ENCODE measurements at places on chromosomes 2 and 18. TPM values are rescaled to one million over a fixed set of nuclear protein-coding genes. Genes with fewer than 3 reads are reported as not detected.

DNA sequence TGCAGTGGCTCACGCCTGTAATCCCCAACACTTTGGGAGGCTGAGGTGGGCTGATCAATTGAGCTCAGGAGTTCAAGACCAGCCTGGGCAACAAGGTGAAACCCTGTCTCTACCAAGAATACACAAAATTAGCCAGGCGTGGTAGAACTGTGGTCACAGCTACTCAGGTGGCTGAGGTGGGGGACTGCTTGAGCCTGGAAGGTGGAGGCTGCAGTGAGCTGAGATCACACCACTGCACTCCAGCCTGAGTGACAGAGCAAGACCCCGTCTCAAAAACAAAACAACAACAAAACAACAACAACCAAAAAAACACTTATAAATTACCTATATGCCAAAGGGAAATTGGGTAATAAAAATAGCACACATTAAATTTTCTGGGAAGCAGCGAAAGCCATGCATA lies 141.6 kb downstream of the HDAC4 start:
- no peaks in the 10 kb centered on the region for H3K36me3 ChIP-seq
- no peak overlapping the region for H3K4me3 ChIP-seq
- no peaks in the 10 kb centered on the region for H3K27me3 ChIP-seq
- no peak for DNase-seq

NMUR1 gene
- 0.28 TPM for polyA plus RNA-seq

GRCh38 chr2:10307561-10308156 lies 5.0 kb downstream of the HPCAL1 start:
- H3K36me3 ChIP-seq = no peaks in the 10 kb centered on the region
- DNase-seq = no peak
- H3K27me3 ChIP-seq = no peaks in the 10 kb centered on the region
- no peak overlapping the region for H3K4me3 ChIP-seq
- H3K27ac ChIP-seq = no peak overlapping the region

- no peak overlapping the region for H3K4me3 ChIP-seq
- DNase-seq = peak; percentile 40
- no peaks in the 10 kb centered on the region for H3K27me3 ChIP-seq
- H3K4me1 ChIP-seq = peaks cover 45% of the 10 kb centered on the region
- no peaks in the 10 kb centered on the region for H3K36me3 ChIP-seq
- peak overlapping the region; percentile 40 for H3K27ac ChIP-seq
Measured at GRCh38 chr2:219111375-219112061, 49.1 kb downstream of the NHEJ1 start.

- no peak overlapping the region for H3K4me3 ChIP-seq
- H3K27me3 ChIP-seq = no peaks in the 10 kb centered on the region
- H3K27ac ChIP-seq = no peak overlapping the region
- DNase-seq = no peak
Measured at GRCh38 chr2:205013586-205013985, 468.3 kb downstream of the PARD3B start.

DNA sequence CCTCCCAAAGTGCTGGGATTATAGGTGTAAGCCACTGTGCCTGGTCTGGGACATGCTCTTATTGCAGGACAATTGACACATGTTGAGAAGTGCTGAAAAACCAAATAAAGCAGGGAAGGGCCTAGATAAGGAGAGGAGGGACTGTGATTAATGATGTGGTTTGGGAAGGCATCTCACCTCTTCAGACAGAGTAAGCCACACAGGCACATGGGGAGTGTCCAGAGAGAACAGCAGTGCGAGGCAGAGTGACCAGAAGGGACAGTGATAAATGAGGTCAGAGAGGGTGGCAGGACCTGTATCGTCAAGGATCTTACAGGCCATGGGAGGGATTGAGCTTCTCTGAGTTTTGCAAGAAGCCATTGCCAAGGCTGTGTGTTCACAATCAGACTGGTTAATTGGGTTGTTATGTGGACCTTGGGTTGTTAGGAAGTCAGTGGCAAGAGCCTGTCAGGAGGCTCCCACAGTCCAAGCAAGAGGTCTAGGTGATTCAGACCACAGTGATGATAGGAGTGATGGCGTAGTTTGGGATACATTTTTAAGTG lies 58.5 kb downstream of the EIF5B start:
- no peak overlapping the region for H3K27ac ChIP-seq
- no peak overlapping the region for H3K4me3 ChIP-seq
- H3K27me3 ChIP-seq = no peaks in the 10 kb centered on the region

GRCh38 chr18:58756596-58757240 lies 85.5 kb downstream of the MALT1 start:
- H3K36me3 ChIP-seq = no peaks in the 10 kb centered on the region
- H3K27ac ChIP-seq = no peak overlapping the region
- H3K27me3 ChIP-seq = no peaks in the 10 kb centered on the region
- no peak for DNase-seq

DNA sequence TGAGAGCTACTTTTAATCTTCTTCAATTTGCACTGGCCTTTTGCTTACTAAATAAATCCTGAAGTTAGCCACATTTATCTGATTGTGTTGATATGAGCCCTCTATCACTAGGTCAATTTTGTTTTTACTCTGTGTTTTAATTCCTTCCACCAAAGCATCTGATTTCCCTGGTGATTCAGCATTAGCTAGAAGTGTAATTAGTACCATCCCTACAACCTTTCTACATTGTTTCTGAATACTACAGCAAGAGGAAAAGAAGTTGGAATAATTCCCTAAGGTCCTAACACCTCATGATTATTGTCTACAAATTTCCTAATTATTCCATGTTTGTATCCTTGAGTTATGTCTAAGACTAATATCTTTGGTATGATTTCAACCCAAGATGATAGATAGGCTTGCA lies 1093.6 kb downstream of the SUCLG1 start:
- H3K27me3 ChIP-seq = no peaks in the 10 kb centered on the region
- DNase-seq = no peak
- no peaks in the 10 kb centered on the region for H3K36me3 ChIP-seq
- H3K4me1 ChIP-seq = no peaks in the 10 kb centered on the region
- H3K4me3 ChIP-seq = no peak overlapping the region

KRTCAP3 gene
- polyA plus RNA-seq = 65.2 TPM

DNA sequence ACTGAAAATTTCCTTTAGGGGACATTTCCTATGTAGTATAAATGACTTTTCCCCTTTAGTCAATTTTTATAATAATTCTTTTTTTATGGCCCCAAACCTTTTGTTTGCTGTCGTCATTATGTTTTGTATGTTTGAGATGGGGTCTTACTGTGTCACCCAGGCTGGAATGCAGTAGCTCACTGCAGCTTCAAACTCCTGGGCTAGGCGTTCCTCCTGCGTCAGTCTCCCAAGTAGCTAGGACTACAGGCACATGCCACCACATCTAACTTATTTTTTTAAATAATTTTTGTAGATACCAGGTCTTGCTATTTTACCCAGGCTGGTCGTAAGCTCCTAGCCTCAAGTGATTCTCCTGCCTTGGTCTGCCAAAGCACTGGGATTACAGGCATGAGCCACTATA lies 30.8 kb upstream of the GALM start:
- no peak overlapping the region for H3K27ac ChIP-seq
- H3K36me3 ChIP-seq = no peaks in the 10 kb centered on the region
- DNase-seq = no peak

ATP8B1 gene
- 14.4 TPM for polyA plus RNA-seq

CAPN14 gene
- 0.06 TPM for polyA plus RNA-seq

- no peaks in the 10 kb centered on the region for H3K36me3 ChIP-seq
- no peaks in the 10 kb centered on the region for H3K4me1 ChIP-seq
- DNase-seq = peak; percentile 45
- no peaks in the 10 kb centered on the region for H3K27me3 ChIP-seq
- H3K4me3 ChIP-seq = no peak overlapping the region
Measured at GRCh38 chr18:27750014-27750413, 426.9 kb downstream of the CDH2 start.

DNA sequence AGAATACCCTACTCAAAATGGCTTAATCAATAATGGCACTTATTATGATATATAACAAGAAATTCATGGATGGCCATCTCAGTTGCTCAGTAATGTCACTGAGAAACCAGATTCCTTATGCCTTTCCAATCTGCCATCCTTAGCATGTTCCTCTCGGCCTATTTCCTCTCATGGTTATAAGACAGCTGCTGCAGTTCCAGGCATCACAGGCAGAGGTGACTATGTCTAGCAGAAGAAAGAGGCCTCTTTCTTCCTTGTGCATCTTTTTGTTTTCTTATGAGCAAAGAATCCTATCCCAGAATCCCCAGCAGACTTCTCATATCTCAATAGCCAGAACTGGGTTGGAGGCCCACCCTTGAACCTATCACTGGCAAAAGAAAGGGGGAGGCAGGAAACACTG lies 310.6 kb upstream of the SPRED2 start:
- H3K27me3 ChIP-seq = no peaks in the 10 kb centered on the region
- DNase-seq = no peak
- H3K4me3 ChIP-seq = no peak overlapping the region
- no peaks in the 10 kb centered on the region for H3K4me1 ChIP-seq
- H3K27ac ChIP-seq = no peak overlapping the region
- no peaks in the 10 kb centered on the region for H3K36me3 ChIP-seq

DNA sequence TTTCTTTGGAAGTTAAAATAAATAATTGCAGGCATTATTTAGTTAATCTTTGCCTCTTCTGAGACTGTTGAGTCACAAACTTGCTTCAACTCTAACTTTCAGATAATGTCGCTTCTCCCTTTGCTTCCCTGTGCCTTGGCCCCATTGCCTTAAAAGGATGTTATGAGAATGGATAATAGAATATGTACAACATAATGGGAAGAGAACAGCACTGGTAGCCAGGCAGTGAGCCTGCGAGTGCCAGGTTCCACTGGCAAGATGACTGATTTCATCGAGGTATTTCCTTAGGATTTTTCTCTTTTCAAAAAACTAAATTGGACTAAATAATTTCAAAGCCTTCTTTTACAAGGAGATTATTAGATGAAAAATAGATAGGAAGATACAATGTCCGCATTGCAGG lies 420.9 kb downstream of the TGIF1 start:
- H3K36me3 ChIP-seq = no peaks in the 10 kb centered on the region
- H3K4me3 ChIP-seq = no peak overlapping the region
- H3K27ac ChIP-seq = no peak overlapping the region
- no peak for DNase-seq
- peaks cover 3% of the 10 kb centered on the region for H3K27me3 ChIP-seq
- peaks cover 5% of the 10 kb centered on the region for H3K4me1 ChIP-seq

DNA sequence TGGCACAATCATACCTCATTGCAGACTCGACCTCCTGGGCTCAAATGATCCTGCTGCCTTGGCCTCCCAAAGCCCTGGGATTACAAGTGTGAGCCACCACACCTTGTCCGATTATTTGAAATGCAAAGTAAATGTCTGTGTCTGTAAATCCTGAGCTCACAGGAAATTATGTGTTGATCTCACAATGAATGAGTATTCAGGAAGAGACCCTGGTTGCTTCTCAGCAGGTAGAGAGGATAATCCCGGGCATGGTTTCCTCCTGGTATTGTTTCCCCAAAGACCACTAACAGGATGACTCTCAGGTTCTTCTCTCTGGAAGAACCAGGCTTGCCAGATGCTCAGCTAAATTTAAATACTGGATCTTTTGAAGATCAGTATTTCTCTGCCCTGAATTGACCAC lies 147.6 kb downstream of the LDLRAD4 start:
- H3K4me3 ChIP-seq = no peak overlapping the region
- no peaks in the 10 kb centered on the region for H3K27me3 ChIP-seq
- no peaks in the 10 kb centered on the region for H3K36me3 ChIP-seq
- no peak for DNase-seq
- H3K4me1 ChIP-seq = peaks cover 9% of the 10 kb centered on the region

GRCh38 chr2:120469426-120469825 lies 123.5 kb downstream of the INHBB start:
- DNase-seq = no peak
- H3K4me3 ChIP-seq = no peak overlapping the region
- H3K27ac ChIP-seq = peak overlapping the region; percentile 54
- peaks cover 5% of the 10 kb centered on the region for H3K27me3 ChIP-seq
- H3K4me1 ChIP-seq = peaks cover 53% of the 10 kb centered on the region

DNA sequence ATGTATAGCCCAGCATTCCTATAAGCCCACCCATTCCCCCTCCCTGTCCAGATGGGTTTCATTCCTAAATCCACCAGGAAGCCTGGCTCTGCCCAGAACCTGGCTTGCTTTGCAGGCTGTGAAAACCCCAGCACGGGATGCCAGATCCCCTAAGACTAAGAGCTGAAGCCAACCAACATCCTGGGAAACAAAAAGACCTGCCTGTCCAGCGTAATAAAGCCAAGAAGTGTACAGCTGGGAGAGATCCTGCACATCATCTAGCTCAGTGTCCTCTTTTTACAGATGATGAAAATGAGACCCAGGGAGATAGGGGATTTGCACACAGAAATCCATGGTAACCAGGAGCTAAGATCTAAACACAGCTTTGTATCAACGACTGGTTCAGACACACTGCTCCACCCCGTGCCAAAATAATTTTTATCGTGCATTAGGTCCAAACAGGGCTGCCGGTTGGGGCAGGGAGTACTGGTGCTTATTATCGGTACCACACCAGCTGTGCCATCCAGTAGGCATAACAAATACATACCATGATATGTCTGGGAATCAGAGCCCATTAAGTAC lies 2.9 kb downstream of the RND3 start:
- DNase-seq = peak; percentile 58
- peak overlapping the region; percentile 67 for H3K4me3 ChIP-seq
- H3K27ac ChIP-seq = peak overlapping the region; percentile 90
- peaks cover 16% of the 10 kb centered on the region for H3K4me1 ChIP-seq
- H3K27me3 ChIP-seq = no peaks in the 10 kb centered on the region
- no peaks in the 10 kb centered on the region for H3K36me3 ChIP-seq

NYAP2 gene
- polyA plus RNA-seq = 0.03 TPM

- H3K27me3 ChIP-seq = no peaks in the 10 kb centered on the region
- no peak overlapping the region for H3K4me3 ChIP-seq
- no peak overlapping the region for H3K27ac ChIP-seq
- no peaks in the 10 kb centered on the region for H3K36me3 ChIP-seq
- H3K4me1 ChIP-seq = no peaks in the 10 kb centered on the region
- DNase-seq = no peak
Measured at GRCh38 chr18:33729556-33729955, 151.5 kb downstream of the ASXL3 start.

GRCh38 chr2:206154197-206154596 lies 5.0 kb downstream of the NDUFS1 start:
- DNase-seq = peak; percentile 17
- no peak overlapping the region for H3K27ac ChIP-seq
- peaks cover 27% of the 10 kb centered on the region for H3K36me3 ChIP-seq
- H3K27me3 ChIP-seq = no peaks in the 10 kb centered on the region
- H3K4me3 ChIP-seq = no peak overlapping the region

GRCh38 chr2:322326-322725 lies 34.4 kb upstream of the ALKAL2 start:
- no peak overlapping the region for H3K27ac ChIP-seq
- no peak for DNase-seq
- H3K4me3 ChIP-seq = no peak overlapping the region
- H3K27me3 ChIP-seq = no peaks in the 10 kb centered on the region
- H3K36me3 ChIP-seq = no peaks in the 10 kb centered on the region
- no peaks in the 10 kb centered on the region for H3K4me1 ChIP-seq

UGT1A8 gene
- polyA plus RNA-seq = 2.3 TPM

- no peaks in the 10 kb centered on the region for H3K36me3 ChIP-seq
- DNase-seq = no peak
- no peak overlapping the region for H3K4me3 ChIP-seq
- no peak overlapping the region for H3K27ac ChIP-seq
- no peaks in the 10 kb centered on the region for H3K4me1 ChIP-seq
Measured at GRCh38 chr2:185338104-185338503, 400.5 kb upstream of the FSIP2 start.

- no peaks in the 10 kb centered on the region for H3K27me3 ChIP-seq
- H3K4me3 ChIP-seq = peak overlapping the region; percentile 77
- no peaks in the 10 kb centered on the region for H3K36me3 ChIP-seq
- H3K4me1 ChIP-seq = peaks cover 32% of the 10 kb centered on the region
Measured at GRCh38 chr18:36828157-36828629, 609 bp downstream of the TPGS2 start.
